ENCODE measurements at places on chromosomes 16 and 17.
A peak's percentile ranks its signal among the peaks of the same experiment; 100 is the strongest.

GRCh38 chr17:77145612-77146245, 5.0 kb downstream of the SEC14L1 start:
- DNase-seq: peak; percentile 46

DNA sequence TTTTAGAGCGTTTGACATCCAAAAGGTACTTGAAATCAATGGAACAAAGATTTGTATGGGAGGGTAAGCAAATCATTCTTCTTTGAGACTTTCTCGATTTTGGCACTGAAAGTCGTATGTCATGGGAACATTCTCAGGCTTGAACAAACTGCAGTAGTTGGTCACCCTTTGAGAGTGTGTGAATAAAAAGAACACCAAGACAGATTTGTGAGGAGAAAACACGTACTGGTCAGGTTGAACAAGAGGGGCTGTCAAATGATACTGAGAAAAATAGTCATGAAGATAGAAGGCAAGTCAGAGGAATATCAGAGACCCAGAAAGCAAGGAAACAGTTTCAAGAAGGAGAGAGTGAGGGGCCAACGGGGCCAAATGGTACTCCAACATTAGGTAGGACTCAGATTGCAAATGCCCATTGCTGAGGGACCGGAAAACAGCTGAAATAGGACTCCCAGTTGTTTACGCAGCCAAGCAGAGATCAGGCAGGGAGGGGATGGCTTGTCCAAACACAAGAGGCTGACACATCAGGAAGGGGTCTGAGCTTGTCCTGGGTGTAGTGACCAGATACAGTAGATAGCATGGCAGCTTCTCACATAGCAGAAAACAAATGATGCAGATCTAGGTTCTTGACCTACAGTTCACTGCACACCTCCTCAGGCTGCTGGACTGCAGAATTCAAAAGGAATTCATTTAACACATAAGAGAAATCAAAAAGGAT, 74.5 kb upstream of the MYOCD start:
- DNase-seq: no peak

- DNase-seq: no peak
These were observed 144.7 kb upstream of the SOX9 start for GRCh38 chr17:71976011-71976649.

GRCh38 chr16:47732523-47733111, 271.5 kb downstream of the PHKB start:
- DNase-seq: no peak

DNA sequence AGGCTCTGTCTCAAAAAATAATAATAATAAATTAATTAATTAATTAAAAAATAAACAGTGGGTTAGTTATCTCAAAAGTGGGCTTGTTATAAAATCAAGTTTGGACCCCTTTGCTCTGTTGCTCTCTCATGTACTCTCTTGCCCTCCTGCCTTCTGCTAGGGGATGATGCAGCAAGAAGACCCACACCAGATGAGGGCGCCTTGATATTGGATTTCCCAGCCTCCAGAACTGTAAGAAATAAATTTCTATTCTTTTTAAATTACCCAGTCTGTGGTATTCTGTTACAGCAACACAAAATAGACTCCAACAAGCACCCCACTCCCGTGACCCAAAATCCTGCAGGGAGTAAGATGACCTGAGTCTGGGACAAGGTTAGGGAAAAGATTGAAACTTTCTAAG, 2.1 kb upstream of the ZNF652 start:
- DNase-seq: no peak

DNA sequence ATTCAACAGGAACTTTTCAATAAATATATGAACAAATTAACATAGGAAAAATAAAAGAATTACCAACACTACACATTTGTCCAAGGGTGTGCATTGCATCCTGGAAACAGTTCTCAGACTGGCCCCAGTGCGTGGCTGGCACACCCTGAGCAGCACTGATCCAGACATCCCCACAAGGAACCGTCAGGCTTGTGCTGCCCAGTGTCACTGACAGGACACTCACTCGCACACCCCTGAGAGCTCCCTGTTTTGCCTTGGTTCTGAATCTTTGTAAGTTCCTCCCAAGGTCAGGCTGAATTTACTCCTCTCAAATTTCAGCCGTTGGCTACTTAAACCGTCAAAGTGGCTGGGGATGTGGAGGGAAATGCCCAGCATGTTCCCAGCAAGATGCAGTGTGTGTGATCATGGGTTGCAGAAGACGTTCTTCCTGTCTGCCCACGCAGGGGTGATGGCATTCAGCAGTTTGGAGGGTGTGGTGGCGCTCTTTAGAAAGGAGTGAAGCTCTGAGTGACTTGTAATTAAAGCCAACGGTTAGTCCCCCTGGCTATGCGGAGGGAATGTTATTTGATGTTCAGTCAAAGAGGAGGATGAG, 1.7 kb downstream of the MT2A start:
- peak; percentile 87 for DNase-seq

GRCh38 chr16:63813862-63814261, 1308.0 kb downstream of the CDH11 start:
- DNase-seq: no peak

DNA sequence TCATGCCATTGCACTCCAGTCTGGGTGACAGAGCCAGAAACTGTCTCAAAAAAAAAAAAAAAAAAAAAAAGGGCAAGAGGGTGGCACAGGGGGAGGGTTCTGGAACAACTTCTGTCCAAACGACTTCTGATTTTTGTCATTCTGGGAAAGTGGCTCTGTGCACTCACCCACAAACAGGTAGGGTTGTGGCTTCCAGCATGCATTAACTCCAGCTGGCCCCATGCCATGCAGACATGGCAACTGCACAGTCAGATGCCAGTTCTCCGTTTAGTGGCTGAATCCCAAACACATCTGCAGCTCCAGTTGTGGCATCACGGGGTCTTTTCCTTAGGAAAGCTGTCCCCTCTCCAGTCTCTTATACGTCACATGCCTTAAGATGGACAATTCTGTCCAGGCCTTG, 30.3 kb downstream of the B4GALNT2 start:
- DNase-seq: no peak

DNA sequence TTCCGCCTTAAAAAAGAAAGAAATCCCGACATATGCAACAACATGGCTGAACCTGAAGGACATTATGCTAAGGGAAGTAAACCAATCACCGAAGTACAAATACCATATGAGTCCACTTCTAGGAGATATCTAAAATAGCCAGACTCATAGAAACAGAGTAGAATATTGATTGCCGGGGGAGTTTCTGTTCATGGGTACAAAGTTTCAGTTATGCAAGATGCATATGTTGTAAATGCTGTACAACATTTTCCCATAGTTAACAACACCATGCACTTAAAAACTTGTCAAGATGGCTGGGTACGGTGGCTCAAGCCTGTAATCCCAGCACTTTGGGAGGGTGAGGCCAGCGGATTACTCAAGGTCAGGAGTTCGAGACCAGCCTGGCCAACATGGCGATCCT, 251.5 kb upstream of the EEF2KMT start:
- DNase-seq: no peak

DNA sequence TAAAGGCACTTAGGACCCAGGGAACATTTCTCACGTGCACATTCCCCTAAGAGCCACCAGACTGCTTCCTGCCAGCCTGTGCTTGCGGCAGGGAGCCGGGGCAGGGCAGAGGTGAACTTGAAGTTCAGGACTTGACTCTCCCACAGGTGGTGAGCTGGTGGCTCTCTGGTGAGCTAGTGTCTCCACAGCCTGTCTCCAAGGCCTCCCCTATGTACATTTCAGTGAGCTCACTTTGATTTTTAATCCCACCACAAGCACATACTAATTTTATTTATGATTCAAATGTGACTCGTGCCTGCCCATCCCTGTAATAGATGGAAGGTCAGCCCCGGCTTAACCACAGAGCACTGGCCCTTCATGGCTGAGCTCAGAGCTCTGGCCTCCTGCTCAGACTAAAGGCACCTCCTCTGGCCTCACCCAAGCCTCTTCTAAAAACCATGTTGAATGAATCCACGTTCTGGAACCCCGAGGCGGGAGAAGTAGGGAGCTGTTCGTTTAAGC, 9.2 kb downstream of the SNN start:
- no peak for DNase-seq

DNA sequence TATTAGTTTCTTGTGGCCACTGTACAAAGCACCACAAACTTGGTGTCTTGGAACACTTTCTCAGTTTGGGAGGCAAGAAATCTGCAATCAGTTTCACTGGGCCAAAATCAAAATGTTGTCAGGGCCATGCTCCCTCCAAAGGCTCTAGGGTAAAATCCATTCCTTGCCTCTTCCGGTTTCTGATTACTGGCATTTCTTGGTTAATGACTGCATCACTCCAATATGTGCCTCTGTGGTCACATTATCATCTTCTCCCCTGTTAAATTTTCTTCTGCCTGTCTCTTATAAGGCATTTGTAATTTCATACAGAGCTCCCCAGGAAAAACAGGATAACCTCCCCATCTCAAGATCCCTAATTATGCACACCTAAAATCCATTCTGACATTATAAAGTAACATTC, 34.8 kb downstream of the ZNF287 start:
- no peak for DNase-seq

GRCh38 chr16:6558126-6558525, 774.5 kb upstream of the RBFOX1 start:
- DNase-seq: no peak
